ENCODE measurements at places on chromosomes 11 and 22.

GRCh38 chr22:25068707-25069106 lies 116.2 kb downstream of the KIAA1671 start:
- DNase-seq = no peak

- no peak for DNase-seq
These were observed 34.1 kb downstream of the SERGEF start for GRCh38 chr11:17978553-17979287.

DNA sequence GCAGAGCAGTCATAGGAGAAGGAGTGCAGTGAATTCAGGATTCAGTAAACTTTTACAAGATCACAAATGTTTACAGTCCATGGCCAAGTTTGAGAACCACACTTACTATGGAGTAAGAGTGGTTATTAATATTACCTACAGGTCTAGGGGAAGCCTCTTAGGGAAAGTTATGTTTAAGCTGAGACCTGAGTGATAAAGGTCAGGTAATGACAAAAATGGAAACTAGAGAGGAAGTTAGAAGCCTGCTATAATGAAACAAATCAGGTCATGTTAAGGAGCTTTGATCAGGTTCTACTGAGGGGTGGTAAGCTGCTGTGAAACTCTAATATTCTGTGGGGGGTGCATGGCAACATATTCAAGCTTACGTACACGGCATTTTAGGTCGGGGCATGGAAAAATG lies 32.5 kb upstream of the SLC22A9 start:
- DNase-seq = no peak

DNA sequence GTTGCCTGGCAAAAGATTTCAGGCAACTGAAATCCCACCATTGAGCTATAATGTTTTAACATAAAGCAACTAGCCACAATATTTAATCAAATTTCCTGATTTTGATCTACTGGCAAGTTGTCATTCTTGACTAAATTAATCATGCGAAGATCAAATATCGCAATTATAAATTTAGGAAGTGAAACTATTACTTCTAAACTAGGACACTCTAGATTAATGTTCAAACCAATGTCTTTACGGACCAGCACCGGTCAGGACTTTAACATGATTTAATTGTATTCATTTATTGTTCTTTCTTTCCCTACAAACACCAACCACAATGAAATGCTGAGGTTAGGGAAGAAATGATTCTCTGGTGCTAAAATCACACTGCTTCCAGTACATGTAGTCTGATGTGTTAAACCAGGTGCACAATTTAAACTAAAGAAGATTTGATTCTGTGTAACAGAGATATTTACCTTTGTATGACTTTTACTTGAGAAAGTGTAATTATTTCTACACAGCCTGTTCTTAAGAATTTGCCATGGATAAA lies 14.9 kb downstream of the GAS2 start:
- no peak for DNase-seq

GRCh38 chr11:124302347-124303125 lies 11.2 kb downstream of the OR8D1 start:
- DNase-seq = no peak

DNA sequence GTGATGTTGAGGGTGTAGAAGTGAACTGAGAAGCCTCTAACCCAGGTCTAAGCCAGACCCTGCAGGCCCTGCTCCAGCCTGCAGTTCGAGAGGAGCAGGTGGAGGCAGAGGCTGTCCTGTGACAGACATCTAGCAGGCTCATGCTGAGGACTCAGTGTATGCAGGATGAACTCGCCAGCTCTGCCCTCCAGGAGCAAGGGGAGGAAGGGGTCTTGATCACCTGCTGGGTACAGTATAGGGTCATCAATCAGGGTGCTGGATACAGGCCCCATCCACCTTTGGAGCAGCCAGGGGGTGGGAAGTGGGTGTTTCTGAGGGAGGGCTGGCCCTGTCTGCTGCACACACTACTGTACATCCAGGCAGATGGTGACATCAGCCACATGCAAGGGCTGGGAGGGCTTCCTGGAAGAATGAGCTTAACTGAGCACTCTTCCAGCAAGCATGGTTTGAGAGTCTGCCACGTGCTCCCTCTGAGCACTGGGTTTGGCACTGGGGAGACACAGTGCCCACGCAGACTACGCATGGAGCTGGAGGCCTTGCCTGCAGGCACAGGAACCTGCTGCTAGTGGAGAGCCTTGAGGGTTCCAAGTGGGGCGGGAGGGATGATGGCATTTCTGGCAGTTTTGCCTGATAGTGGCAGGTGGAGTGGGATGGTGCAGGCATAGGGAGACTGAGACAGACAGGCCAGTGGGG lies 9.2 kb downstream of the MAPK8IP1 start:
- DNase-seq = no peak
